Fibroblast of villous mesenchyme (primary cell): ENCODE measurements at places on chromosomes 13 and 19. TPM values are rescaled to one million over a fixed set of nuclear protein-coding genes. Genes with fewer than 3 reads are reported as not detected.

The KLK13 gene
- not detected in 2 replicates for total RNA-seq

The PBX4 gene
- total RNA-seq = 0.64 and 1.7 TPM in 2 replicates

DNA sequence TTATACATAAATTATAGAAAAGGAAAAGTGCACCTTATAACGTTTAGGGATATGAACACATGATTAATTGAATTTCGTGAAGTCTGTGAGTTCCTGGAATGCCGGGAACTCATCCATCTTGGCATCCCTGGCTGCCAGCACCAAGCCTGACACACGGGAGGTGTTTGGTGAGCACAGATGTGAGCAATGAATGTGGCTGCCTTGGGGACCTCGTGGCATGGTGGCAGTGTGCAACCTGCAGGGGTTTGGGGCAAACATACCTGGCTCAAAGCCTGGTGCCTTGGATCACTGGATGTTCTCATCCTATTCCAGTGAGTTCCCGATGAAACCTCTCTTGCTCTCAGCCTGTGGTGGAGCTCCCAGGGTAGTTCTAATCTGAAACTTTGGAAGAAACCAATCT is 10.4 kb upstream of the MAP2K2 start:
- DNase-seq = no peak

DNA sequence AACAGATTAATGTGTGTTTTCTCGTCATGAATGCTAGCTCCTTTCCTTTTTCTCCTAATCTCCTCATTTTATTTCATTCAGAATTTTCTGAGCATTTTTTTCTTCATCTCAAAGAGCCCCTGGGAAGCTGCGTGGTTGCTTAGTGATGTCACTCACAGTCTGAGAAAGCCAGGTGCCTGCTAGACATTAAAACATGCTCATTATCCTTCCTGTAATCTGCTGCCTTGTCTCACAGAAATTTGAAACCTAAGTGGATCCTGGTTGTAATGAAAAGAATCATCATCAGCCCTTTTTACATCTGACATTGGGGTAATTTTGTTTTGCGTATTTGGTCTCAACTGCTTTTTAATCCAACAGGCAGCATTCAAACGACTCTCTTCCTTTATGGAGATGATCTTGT is 108.2 kb upstream of the RNF113B start:
- DNase-seq = no peak

The TEX101 gene
- not detected in 2 replicates for total RNA-seq

The KANK3 gene
- under 0.01 and 0.64 TPM in 2 replicates for total RNA-seq

DNA sequence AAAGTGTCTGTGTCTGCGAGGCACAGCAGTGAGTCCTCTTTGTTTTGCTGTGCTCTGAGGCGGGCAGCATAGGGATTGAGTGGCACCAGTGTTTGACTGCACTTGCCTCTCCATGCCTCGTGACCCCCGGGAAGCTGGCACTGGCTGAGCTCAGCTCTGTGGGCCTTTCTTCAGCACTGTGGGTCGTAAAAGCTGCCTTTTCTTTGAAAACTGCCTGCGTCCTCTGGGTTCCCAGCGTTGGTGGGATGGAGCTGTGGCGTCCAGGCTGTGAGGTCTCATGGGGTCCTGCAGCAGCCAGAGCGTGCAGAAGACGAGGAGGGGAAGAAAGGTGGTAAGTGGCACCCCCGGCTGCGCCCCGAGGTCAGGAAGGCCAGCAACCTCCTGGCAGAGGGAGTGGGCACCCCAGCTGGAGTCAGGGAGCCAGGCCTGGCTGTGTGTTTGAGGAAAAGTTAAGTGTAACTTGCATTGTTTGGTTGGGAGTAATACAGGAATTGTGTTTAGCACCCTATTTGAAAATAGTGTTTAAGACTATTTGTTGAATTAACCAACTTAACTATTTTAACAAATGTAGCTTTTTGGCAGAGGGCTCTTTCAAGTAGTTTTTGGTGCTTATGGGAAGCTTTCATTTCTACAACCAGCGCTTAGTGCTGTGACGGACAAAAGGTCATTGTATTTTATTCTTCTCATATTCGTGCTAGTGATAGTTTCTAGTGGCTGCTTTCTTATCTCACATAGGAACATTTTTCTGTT is 79.3 kb upstream of the TEX29 start:
- no peak for DNase-seq
